T-cell (primary cell): ENCODE measurements at places on chromosomes 3 and 15.

- DNase-seq: no peak
Observed at GRCh38 chr3:123424321-123424998, 24.4 kb downstream of the ADCY5 start.

GRCh38 chr3:98893740-98894139 lies 7.8 kb downstream of the DCBLD2 start:
- no peak for DNase-seq

- DNase-seq: no peak
Observed at GRCh38 chr15:35455201-35455600, 90.8 kb downstream of the DPH6 start.

DNA sequence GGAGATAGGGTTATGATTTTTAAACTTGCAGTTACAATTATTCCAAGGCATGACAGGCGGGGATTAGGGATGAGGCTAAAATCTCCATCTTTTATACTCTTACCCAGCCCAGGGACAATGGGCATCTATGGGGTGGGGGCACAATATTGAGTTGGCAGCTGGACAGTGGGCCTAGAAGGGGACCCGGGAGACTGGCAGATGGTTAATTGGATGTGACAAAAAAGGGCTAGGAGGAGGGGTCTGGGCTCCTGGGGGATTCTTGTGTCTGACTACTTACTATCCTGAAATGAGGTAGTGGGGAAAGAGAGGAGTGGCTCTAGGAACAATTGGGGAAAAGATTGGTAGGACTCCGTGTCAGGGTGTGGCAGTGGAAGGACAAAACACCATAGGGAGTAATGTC lies 53.0 kb upstream of the ROPN1 start:
- DNase-seq: no peak

DNA sequence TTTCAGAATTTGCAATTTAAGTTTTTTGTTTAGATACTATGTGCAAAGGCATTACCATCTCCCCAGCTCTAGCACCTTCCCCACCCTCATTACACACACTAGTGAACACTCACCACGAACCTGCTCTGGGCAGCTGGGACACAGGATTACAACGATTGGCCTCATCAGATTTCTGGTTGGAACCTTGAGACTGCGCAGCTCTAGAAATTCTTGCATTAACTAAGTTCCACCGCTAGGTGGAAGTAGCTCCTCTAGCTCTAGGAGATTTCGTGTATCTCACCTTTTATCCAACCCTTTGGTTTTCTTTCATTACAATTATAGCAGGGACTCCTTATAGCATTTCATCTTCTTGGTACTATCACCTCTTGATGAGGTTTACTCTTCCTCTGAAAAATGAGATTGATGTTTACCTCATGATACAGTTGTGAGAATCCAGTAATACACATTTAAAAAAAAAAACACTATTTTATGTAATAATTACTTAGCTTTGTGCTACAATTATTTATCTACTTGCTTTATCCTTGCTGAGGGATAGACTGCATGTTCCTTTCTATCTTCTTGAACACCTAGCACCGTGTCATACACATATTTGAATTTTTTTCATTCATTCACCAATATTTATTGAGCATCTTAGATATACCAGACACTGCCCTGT lies 28.7 kb upstream of the PLOD2 start:
- DNase-seq: no peak

DNA sequence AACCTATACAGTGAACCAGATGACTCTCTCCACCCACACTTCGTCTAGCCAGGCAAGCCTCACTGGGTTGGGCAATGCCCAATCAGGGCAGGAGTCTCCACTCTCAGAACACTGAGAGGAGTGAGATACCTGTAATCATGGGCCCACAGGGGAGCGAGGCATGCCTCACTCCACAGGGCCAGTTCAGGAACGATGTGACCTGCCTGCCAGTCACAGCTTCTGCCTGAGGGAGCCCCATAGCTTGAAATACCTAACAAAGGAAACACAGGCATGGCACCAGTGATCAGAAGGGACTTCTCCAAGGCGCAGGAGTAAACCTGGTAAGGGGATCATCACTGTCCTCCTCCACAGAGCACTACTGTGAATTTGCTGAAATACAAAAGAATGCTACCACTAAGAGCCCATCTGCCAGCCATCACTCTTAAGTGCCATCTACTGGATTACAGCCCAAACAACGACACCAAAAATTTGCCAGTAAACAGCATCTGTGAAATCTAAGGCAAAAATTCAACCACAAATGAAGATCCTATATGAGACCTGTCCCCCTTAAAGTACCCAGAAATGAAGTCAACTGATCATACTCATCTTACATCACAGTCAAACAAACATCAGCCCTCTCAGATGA lies 689.9 kb upstream of the SEMA6D start:
- DNase-seq: no peak

- no peak for DNase-seq
Observed at GRCh38 chr3:61559136-61559731, 2.1 kb upstream of the PTPRG start.

DNA sequence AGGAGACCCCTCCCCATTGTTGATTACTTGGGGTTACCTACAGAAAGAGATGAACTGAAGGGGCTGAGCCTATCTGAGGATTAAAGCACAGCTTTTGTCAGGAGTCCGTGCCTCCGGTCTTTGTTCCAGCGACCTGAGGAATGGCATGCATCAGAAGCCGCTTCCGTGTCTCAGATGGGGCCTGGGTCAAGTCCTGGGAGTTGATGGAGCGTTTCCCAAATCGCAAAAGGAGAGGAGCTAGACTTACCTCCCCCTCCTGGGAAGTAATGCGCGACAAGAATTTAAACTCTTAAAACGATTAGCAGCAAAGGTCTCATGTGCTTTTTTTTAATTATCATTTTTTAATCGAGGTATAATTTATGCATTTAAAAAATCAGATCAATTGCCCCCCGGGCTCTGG lies 983 bp upstream of the ALDH1A3 start:
- no peak for DNase-seq

- DNase-seq: no peak
Observed at GRCh38 chr3:195135917-195136316, 135.0 kb downstream of the XXYLT1 start.

DNA sequence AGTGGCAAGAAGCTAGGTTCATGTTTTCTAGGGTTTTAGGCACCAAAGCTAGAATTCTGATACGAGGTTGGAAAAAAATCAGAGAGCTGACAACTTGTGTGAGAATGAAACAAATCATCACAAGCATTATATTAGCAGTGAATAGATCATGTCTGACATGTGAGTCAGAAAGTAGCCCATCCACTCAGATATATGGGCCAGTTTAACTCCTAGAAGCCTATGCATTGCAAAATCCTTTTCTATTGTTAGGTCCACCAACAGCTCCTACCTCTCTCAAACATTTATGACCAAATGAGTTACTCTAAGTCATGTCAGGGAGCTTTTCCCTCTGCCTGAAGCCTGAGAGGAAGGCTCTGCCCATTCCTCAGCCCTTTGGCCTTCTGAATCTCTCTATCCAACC lies 44.0 kb downstream of the KBTBD12 start:
- DNase-seq: no peak

- DNase-seq: no peak
Observed at GRCh38 chr3:181917027-181917426, 205.3 kb downstream of the SOX2 start.

- no peak for DNase-seq
Observed at GRCh38 chr15:72786676-72787345, 3.3 kb upstream of the ADPGK start.

- DNase-seq: no peak
Observed at GRCh38 chr3:162847511-162847910, 1350.9 kb downstream of the OTOL1 start.

GRCh38 chr3:160006282-160007163 lies 17.9 kb downstream of the IL12A start:
- no peak for DNase-seq

GRCh38 chr3:192128922-192129321 lies 598.4 kb downstream of the FGF12 start:
- no peak for DNase-seq

DNA sequence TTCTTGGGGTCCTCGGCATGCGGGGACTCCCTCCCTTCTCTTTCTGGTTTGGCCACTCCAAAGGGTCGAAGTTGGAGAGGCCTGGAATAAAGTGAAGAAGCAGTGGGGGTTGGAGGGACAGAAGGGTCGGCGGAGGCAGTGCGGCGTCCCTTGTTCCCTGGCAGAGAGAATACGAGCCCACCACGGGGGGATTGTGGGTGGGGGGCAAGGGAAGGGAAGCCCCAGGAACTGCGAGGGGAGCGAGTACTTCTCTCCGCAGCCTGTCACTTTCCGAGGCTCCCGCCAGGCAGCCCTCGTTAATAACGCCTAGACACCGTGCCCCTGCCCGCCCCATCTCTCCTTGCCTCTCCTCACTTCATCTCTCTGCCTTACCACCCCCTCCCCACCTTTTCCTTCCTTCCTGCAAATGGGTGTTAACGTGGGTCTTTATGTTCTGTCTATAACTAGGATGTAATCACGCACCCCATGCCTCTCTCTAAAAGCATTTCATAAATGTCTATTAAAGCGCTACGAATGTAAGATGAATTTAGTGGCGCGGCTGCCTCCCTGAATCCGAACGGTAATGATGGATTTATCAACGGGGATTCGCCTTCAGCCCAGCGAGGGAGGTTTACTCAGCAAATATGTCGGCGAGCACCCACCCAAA lies 13.7 kb downstream of the NR2F2 start:
- no peak for DNase-seq

GRCh38 chr15:100056411-100057072 lies 285.2 kb downstream of the ADAMTS17 start:
- no peak for DNase-seq

DNA sequence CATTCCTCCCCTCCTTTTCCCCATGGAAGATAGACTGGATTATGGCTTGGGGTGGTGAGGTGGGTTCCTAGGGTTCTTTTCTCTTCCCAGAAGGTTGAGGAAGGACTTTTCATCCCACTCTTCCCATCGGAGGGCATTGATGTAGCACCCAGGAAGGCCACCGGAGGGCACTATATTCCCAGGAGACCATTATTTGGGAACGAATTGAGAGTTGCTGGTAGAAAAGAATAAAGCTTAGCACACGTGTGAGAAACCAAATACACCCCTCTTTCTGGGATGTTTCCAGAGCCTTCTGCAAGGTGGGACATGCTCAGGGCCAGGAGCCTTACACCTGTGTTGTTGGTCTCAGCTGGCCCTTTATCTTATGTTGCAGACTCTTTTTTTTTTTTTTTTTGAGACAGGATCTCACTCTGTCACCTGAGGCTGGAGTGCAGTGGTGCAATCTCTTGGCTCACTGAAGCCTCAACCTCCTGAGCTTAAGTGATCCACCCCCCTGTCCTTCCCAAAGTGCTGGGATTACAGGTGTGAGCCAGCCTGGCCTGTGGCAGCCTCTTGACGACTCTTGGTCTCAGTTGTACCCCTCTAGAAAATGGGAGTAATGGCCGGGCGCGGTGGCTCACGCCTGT lies 6.3 kb upstream of the CDC25A start:
- DNase-seq: no peak

- no peak for DNase-seq
Observed at GRCh38 chr3:124969190-124969589, 34.6 kb upstream of the MUC13 start.

DNA sequence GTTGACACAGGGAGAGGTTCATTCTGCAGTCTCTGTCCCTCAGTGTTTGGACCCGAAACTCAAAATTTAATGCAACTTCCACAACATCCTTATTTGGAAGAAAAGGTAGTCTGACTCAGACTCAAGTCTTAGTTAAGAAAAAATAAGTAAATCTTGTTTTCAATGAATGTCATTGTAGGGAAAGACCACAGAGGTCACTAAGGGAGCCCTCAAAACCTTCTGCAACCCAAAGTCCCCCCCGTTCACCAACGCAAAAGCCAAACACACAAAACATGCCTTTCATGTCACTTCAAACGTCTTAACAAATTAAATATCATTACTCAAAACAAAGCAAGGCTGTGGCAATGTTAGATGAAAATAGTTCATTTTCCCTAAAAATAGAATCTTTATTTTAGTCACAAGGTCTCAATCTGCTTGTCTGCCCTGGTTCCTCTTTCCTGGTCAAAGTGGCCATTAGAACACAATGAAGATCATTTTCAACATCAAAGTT lies 20.9 kb upstream of the SSUH2 start:
- no peak for DNase-seq

- DNase-seq: no peak
Observed at GRCh38 chr3:114111060-114111770, 54.7 kb downstream of the QTRT2 start.
